HT-29 (cell line): ENCODE measurements at places on chromosomes 4 and X.
A peak's percentile ranks its signal among the peaks of the same experiment; 100 is the strongest.

GRCh38 chr4:14908635-14909034 lies 93.6 kb upstream of the CPEB2 start:
- DNase-seq, result peak; percentile 44

DNA sequence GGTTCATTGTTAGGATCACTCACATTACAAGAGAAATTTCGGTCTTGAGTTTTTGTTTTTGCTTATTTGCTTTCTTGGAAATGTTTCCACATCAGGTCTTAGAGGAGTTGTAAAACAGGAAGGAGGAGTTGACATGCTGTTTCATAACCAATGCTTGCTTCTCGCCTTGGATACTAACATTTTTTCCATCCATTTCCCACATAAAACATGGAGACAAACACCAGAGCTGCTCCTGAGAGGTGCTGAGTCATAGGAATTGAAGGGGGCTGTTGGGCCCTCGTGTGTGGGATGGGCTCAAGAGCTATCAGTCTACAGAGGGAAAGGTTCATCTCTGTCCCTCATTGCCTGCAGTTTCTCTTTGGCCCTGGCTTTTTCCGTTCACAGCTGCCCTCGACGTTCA lies 29.9 kb downstream of the TBL1X start:
- DNase-seq, result no peak

GRCh38 chr4:180564448-180564847 lies 1678.8 kb upstream of the TENM3 start:
- DNase-seq, result no peak

DNA sequence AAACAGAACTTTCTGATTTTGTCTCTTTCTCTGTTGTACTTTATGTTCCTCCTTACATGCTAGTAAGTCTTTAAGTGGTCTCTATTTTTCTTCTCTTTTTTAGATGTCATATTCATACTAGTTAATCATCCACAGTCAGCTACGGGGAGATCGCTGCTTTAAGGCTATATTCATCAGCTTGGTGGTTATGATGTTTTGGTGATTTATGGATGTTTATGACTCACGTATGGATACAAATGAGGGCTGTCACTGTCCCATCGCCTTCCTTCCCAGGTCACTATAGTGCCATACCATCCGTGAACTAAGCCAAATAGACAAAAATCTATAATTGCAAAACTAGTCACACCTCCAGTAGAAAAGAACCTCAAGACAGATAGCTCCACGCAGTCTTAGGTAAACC lies 296.8 kb upstream of the AADAT start:
- DNase-seq, result no peak

- no peak for DNase-seq
Measured at GRCh38 chr4:141078871-141079270, 54.4 kb downstream of the RNF150 start.

DNA sequence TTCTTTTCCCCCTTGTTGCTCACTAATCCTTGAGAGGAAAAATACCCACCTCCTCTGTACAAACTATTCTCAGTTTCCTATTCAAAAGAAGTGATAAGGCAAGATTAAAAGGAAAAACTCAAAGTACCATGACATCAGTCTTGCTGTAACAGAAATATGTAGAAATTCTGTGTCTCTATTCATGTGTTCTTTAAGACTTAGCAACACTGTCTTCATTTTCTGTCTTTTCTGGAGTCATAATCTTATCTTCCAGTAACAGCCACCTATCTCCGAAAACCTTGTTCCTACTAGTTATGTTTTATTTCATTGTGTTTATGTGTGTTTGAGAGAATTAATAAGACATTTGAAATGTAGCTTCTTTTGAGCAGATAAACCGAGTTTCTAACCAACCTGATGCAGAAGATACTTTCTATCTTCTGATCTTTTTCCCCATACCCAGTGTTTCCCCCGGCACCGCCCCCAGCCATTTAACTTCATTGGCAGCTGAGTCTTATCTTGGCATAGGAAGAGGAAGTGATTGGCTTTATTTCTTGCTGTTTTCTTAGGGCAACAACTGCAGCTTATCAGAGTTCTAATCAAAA lies 8.0 kb downstream of the FAM241A start:
- no peak for DNase-seq

GRCh38 chrX:123408821-123409737 lies 225.0 kb downstream of the GRIA3 start:
- DNase-seq, result no peak

DNA sequence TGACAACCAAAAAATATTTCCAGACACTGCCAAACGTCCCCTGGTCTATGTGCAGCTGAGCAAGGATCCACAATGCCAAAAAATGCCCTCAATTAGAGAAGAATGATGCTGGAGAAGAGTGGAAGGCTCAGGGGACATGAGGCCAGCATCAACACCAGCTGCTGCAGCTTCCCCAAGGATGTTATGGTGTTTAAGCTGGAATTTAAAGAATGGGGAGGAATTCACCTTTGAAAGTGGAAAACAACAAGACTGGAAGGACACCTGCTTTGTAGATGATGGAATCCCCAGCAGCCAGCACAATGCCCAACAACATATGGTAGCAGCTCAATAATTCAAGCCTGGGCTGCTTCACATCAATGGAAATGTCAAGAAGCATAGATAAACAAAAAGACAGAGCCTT lies 20.3 kb upstream of the SMPX start:
- no peak for DNase-seq

GRCh38 chr4:154416190-154416547 lies 75.4 kb downstream of the DCHS2 start:
- DNase-seq, result peak; percentile 16

GRCh38 chr4:76023389-76023788 lies at the start of gene CXCL10:
CXCL10 (minus strand) TSS chr4:76023497; CDS start chr4:76023431, 66 bp downstream.
- no peak for DNase-seq

DNA sequence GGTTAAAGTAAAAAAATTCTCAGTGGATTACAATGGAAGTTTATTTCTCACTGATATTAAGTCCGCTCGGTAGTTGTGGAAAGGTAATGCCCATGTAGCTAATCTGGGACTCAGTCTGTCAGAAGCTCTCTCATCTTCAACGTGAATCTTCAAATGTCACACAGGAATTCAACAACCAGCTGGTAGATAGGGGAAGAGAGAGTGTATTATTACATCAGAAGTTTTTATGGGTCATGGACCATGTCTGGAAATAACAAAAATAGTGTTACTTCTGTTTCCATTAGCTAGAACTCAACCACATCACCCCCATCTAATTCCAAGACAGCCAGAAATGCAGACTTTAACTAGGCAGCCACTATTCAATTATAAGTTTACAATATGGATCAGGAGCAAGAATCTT lies 506.1 kb upstream of the HTR2C start:
- DNase-seq, result no peak

DNA sequence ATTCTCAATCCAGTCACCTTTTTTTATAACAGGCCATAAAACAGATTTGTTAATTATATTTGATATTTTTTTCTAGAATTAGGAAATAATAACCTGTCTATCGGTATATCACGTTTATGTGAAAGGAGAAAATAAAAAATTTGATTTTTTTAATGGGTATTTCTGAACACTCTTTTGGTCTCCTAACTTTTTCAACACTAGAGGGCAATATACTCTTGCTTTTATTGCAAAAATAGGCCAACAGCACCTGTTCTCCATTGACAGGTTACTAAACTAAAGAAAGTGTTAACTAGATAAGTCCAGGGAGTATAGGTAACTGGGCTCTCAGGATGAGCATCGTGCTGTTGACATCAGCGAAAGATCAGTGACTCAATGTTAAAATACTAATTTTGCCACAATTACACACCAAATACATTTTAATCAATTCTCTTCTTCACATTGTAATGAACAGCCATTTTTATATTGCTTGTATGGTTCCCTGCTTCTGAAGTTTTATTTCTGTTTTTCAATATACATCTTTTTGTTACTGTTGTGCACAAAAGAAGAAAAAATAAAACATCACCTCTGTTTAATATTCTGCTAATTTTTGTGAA lies 22.8 kb downstream of the NDST4 start:
- peak; percentile 51 for DNase-seq

- DNase-seq, result no peak
Measured at GRCh38 chrX:96791559-96791958, 92.1 kb upstream of the RPA4 start.

- DNase-seq, result no peak
Measured at GRCh38 chrX:118167361-118167760, 50.8 kb upstream of the KLHL13 start.

DNA sequence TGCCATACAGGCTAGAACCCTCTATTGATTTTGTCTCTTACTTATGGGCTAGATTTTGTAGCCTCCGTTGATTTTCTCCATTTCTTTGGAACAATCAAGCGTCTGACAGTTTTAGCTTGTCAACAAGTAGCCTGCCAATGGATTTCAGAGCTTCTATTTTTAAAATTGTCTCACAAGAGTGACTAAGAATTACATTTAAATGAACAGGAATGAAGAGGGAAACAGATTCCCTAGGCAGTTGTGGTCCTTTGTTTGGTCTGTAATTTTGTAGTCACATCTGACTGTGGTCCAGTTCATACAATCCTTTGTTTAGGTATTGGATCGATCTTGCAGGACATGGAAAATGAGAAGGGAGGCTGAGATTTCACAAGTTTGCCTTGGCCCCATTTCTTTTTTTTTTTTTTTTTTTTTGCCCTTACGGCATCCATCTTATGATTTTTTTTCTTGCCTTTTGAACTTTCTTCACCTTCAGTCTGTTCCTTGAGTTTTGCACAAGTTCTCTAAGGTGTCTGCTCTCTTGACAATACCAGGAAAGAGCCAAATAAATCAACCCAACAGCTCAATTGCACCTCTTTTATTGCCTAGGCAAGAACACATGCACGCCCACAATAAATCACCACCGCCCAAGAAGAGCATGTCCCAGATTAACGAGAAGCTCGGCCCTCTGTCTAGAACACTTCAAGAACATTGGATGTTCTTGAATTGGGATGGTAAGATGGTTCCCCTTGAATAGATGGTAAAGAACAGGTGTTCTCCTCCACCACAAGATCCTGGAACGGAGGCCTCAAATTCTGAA lies 86.5 kb upstream of the EGFL6 start:
- DNase-seq, result no peak

DNA sequence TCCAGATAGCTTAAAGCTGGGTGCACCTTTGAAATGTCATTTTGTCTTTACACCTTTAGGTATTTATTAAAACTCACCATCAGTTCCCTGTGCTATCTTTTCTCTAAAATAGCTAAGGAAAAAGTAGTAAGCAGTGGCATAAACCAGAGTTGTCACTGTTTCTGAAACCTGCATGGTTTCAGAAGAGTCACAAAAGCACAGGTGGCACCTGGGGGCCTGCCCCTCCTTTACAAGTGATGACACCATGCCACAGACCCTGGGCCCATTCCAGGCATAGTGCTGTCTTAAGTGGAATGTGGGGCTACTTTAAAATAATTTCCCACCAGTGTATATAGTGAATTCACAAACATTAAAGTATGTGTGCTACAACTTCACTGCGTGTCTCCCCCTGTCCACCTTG lies 47.8 kb downstream of the DCUN1D4 start:
- no peak for DNase-seq

GRCh38 chrX:109889289-109890006 lies 113.5 kb upstream of the TMEM164 start:
- no peak for DNase-seq

DNA sequence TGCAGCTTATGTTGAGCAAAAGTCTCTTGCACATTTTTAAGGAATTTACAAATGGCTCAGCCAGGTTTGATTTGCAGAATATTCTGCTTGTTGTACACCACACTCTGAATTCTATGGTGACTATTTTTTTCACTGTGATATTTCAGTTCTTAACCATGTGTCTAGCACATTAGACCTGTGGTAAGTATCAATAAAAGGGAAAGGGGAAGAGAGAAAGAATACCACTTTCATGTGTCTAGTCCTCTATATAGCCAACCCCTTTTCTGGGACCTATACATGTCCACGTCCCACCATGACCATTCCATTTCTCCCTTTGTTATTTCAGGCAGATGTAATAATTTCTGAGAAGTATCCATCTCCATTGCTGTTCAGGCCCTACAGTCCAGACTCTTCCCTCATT lies 121.3 kb upstream of the PNPLA4 start:
- DNase-seq, result no peak

DNA sequence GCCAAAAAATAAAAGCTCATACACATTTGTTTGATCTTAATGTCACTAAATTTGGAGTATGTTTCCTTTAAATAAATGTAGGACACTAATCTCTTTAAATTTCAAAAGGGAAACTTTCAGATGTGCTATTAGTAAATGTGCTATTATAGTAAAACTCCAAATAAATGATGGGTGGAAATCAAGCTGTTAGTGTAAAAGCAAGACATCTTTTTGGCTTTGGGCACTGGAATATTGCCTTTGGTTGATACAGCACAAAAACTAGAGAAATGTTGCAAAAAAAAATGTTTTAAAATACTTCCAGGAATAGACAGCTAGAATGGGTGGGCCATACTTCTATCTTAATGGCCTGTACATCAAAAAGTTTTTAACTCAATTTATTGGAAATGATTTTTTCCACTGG lies 151.6 kb downstream of the FBXO8 start:
- no peak for DNase-seq

GRCh38 chrX:97290199-97290598 lies 406.5 kb downstream of the RPA4 start:
- DNase-seq, result peak; percentile 54

- no peak for DNase-seq
Measured at GRCh38 chrX:11893933-11894710, 136.1 kb downstream of the MSL3 start.

GRCh38 chr4:498328-498904 lies 540 bp downstream of the ZNF721 start:
- peak; percentile 28 for DNase-seq

DNA sequence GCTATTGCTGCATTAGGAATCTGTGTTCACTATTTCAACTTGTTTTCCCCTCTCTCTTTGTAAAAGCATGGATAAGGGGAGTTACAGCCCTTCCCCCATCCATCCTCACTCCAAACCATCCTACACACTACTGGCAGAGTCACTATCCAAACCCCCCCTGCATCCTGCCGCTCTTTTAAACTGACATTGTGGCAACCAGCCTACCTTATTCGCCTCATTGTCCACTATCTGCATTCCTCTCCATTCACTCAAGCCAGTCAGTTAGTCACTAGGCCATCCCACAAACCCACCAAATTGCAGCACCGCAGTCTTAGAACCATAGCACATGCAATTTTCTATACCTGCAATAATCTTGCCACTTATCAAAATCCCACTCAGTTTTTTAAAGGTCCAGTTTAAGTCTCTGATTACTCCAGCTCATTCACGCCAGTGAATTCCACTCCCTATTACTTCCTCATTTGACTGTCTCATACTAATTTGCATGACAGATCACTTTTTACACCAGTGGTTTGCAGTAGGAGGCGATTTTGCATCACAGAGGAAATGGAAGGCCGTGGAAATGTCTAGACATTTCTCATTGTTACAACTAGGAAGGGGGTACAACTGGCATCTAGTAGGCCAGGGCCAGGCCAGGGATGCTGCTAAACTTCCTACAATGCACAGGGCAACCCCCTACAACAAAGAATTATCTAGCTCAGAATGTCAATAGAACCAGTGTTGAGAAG lies 181.8 kb downstream of the HS6ST2 start:
- DNase-seq, result no peak

DNA sequence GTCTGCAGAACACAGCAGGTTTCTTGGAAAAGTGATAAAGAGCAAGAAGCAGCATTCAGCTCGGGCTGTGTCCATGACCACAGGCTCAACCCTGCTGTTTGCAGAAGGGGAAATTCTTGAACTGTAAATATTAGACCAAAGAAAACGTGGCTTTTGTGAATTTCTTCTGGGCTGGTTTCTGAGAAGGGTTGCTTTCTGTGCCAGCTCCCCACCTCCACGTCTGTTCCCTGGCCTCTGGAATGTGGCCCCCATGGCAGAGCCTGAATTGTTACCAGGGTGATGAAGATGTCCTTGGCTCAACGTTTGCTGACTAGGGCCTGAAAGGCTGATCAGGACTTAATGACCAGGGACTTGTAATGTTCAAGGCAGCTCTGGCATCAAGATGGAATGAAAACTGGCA lies 116.0 kb downstream of the CPEB2 start:
- DNase-seq, result no peak
